ENCODE measurements at places on chromosomes 7 and 10. TPM values are rescaled to one million over a fixed set of nuclear protein-coding genes. Genes with fewer than 3 reads are reported as not detected.

Gene FBXL13
- 0.73 TPM for total RNA-seq

Gene CC2D2B
- total RNA-seq, result 0.04 TPM

Gene INTS15
- 13.6 TPM for total RNA-seq

Gene ADCYAP1R1
- total RNA-seq, result 0.46 TPM

Gene AKR1B15
- total RNA-seq, result not detected

Gene NEUROG3
- total RNA-seq, result not detected

Gene SHLD2
- 28.2 TPM for total RNA-seq

Gene CNPY1
- not detected for total RNA-seq

DNA sequence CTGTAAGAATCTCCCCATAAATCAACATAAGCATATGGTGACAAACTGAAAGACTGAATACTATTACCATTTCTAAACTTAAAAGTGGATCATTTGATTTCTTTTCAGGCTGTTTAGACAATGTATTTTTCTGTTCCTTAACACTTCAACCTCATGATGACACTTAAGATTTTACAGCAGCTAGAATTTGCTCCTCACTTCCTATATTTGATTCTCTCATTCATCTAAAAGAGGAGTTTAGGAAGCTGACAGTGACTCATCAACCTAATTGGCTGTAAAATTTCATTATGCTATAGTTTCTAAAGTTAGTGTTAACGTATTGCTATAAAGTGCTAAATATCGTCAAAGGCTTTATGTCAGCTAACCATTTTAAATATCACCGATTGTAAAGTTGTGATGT is 478.7 kb downstream of the GRM8 start:
- no peak for DNase-seq

GRCh38 chr7:47912332-47912731 is 35.9 kb downstream of the PKD1L1 start:
- no peak for DNase-seq

DNA sequence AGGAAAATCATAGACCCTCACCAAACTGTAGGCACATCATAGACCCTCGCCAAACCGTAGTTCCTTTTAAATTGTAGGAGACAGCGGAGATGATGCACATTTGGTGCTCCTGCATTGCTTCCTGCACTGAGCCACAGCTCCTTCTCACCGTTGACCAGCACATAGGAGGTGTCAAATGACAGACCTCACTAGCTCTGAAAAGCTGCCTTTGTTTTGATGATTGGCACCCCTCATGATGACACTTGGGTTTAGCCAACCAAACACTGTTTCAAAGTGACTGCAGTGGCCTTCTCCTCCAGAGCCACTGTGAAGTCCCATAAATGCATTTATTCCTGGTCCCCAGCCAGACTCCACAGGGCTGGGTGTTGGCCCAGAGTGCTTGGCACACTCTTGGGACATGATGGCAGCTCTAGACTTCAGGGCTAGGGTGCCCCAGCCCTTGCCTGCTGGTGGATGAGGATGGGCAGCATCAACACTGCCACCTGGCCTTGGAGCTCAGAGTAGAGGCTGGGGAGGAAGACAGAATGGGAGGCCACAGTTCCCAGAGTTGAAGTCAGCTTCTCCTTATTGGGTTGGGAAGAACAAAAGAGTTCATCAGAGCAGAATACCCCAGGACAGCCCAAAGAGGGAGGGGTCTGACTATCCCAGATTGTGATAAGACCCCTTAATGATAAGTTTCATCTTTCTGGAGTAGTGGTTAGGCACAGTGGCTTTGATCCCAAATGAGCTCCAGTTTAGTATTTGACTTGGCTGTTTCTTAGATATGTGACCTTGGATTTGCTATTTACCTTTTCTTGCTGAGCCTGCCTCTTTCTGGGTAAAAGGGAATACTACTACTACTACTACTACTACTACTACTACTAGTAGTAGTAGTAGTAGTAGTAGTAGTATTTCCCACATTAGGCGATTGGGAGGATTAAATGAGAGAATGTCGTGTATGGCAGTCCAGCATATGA is 75.3 kb downstream of the MTPN start:
- no peak for DNase-seq

DNA sequence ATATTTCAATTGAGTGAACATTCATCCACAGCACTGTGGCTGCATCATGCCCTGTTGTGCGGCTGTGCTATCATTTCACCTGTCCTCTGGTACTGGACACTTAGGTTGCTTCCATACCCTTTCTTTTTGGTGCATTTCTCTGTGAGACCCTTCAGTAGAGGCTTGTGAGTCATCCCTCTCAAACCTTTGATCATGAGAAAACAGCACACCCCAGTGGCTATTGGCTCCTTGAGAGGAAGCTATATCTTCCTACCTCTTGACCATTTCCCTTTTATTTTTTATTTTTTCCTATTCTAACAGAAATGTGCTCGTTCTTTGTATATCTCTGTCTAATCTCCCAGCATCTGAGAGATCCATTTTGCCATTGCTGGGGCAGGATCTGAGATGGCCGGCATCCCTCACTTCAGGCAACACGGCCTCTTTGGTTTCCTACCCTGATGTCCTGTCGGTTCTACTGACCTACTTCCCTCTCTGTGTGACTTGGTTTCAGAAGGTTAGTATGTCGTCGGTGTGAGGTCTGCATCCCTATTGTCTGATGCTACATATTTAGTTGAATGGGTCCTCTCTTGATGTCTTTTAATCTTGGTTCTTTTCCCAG is 23.8 kb upstream of the PIK3AP1 start:
- no peak for DNase-seq

GRCh38 chr7:34991938-34992840 is 45.1 kb downstream of the DPY19L1 start:
- peak; percentile 56 for DNase-seq

GRCh38 chr10:30092151-30092790 is 32.9 kb upstream of the JCAD start:
- no peak for DNase-seq

GRCh38 chr10:50416181-50416824 is 165.0 kb upstream of the ASAH2 start:
- no peak for DNase-seq

Data from pulmonary artery endothelial cell (primary cell).